BJ (cell line): ENCODE measurements at places on chromosomes 4 and X.
A peak's percentile ranks its signal among the peaks of the same experiment; 100 is the strongest.

- DNase-seq: no peak
These were observed 136.3 kb downstream of the FAAH2 start for GRCh38 chrX:57422790-57423189.

- no peak for DNase-seq
These were observed 325.0 kb downstream of the EVC2 start for GRCh38 chr4:5383191-5383980.

- no peak for DNase-seq
These were observed 81.8 kb upstream of the NDP start for GRCh38 chrX:44054863-44055601.

GRCh38 chr4:48141048-48141447 is 7.0 kb upstream of the TXK start:
- no peak for DNase-seq

GRCh38 chrX:149504226-149504914 is 736 bp downstream of the IDS start:
- no peak for DNase-seq

GRCh38 chrX:87409113-87409841 is 108.3 kb upstream of the KLHL4 start:
- no peak for DNase-seq

DNA sequence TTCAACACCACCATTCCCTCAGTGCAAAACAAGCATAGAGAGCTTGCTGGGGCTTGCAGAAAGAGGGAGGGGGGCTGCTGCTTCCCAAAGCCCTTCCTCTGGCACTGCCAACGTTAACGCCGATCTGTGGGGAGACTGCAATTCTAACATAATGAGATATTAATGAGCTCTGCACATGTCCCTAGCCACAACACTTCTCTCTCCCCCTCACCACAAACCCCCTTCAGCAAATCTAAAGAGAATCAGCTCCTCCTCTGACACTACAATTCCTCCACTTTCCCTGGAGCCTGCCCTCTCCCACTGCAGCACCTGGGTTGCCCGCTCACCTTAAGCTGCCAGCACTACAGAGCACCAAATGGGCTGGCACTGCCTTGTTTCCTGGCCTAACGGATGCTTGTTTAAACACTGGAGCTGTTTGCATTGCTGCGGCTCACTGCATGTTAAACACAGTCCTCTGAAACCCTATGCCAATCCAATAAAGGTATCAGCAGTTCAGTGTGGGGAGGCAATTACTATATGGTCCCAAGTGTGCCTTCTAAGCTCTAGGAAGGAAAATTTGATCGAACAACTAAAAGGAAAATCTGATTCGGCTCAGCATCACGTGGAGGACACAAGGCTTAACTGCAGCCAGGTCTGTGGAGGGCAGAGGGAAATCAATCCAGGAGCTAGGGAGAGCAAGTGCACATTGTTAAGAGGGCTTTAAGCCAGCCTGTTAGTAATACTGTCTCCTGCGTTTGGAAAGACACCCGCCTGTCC is 232.4 kb downstream of the MAML3 start:
- DNase-seq: no peak

DNA sequence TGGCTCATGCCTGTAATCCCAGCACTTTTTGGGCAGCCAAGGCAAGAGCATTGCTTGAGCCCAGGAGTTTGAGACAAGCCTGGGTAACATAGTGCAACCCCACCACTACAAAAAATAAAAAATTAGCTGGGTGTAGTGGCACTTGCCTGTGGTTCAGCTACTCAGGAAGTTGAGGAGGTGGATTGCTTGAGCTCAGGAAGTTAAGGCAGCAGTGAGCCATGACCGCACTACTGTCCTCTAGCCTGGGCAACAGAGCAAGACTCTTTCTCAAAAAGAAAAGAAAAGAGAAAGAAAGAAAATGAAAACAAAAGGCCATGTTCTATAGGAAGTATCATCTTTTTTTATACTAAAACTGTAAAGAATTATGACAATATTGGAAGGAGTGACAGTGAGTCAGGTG is 38.5 kb downstream of the NEK1 start:
- no peak for DNase-seq

DNA sequence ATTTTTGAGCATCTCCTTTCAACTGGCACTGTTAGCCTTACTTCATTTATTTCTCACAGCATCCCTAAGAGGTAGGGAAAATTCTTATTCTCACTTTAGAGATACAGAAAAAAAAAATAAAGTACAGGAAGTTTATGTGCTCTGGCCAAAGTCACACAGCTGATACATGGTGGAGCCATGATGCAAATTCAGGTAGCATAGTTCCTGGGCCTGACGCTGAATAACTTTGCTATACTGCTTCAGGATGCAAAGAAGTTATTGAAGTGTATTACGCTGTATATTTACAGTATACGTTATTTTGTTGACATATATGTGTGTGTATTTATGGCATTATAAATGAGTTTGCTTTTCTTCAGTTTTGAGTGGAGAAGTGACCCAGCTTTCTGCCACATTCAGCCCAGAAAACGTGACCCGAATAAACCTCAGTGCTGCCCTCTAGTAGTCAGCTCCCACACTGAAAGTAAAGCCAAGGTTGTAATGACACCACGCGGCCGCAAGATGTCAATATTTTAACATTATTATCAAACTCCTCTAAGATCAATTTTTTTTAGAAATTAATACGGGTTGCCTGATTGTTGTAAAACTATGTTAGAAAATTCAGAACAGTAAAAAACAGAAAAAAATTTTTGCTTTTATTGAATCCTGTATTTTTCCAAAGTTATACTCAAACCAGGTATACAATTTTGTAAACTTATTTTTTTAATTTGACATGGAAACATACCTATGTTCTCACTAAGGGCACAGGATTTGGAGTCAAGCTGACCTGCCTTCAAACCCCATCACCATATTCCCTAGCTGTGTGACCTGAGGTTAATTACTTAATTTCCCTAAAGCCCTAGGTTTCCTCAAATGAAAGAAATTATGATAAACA is 3.8 kb upstream of the GUCY2F start:
- DNase-seq: peak; percentile 15

- DNase-seq: no peak
These were observed 240.4 kb upstream of the TET2 start for GRCh38 chr4:104906276-104906675.

GRCh38 chr4:87911252-87911774 is 64.2 kb upstream of the SPP1 start:
- DNase-seq: no peak

- DNase-seq: no peak
These were observed 207.0 kb downstream of the BCOR start for GRCh38 chrX:39890807-39891206.

- DNase-seq: no peak
These were observed 5.2 kb downstream of the APBB2 start for GRCh38 chr4:41209187-41209586.

DNA sequence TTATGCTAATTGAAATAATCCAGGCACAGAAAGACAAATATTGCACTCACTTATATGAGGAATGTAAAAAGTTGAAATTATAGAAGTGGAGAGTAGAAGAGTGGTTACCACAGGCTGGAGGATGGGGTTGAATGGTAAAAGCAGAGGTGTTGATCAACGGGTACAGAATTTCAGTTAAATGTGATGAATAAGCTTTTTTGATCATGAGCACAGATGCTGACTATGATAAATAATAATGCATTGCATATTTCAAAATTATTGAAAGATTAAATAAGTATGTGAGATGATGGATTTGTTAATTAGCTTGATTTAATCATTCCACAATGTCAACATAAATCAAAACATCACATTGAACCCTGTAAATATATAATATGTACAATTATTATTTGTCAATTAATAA is 213.1 kb downstream of the DCAF12L2 start:
- no peak for DNase-seq

- no peak for DNase-seq
These were observed 5.8 kb downstream of the SH3KBP1 start for GRCh38 chrX:19881559-19881958.

GRCh38 chrX:78168065-78168464 is 28.6 kb upstream of the TAF9B start:
- no peak for DNase-seq
